CD4-positive, alpha-beta T cell treated with Interleukin-12 subunit alpha and Interleukin-12 subunit beta, for 1 hour (primary cell): ENCODE measurements at places on chromosomes 2 and 18.
A peak's percentile ranks its signal among the peaks of the same experiment; 100 is the strongest.

- no peak for DNase-seq
These were observed 1.4 kb downstream of the NRP2 start for GRCh38 chr2:205683502-205684367.

DNA sequence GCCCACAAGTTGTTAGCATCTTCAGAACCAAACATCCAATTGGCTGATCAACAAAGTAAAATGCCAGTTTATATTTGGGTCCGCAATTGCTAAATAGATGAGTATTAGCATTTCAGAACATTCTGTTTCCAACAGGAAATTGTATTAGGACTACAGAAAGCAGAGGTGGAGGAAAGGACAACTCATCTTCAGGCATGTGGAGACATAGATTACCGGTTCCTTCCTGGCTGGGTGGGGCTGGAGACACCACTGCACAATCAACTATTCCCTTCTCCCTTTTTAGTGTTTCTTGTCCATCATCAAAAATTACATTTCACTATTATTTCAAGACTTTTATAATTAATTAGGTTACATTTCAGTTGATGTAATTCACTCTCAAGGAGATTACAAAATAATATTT lies 83.8 kb downstream of the ADAM23 start:
- DNase-seq: no peak

GRCh38 chr18:79030680-79031079 lies 38.5 kb upstream of the ATP9B start:
- no peak for DNase-seq

- no peak for DNase-seq
These were observed 92.6 kb downstream of the ACTR2 start for GRCh38 chr2:65320042-65320725.

- no peak for DNase-seq
These were observed 61.0 kb upstream of the EPAS1 start for GRCh38 chr2:46236006-46236875.

GRCh38 chr2:31033032-31033431 lies 105.2 kb downstream of the GALNT14 start:
- no peak for DNase-seq

- DNase-seq: no peak
These were observed 679 bp downstream of the TSGA10 start for GRCh38 chr2:99153921-99154604.

DNA sequence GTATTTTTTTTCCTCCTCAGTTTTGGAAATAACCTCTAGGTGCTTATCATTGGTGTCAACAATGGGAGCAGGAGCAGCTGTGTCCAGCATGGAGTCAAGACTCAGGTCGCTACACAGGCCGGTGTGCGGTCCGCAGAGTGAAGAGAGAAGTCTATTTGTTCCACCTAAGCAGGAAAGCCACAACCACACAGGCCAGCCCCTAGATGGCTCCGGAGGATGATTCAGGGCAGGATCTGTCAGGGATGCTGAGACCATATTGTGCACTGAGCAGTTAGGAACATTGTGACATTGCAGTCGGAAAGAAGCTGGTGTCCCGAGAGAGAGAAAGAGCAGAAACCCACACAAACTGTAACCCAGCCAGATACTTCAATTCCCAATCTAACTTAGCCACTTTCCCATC lies 136.9 kb downstream of the GAREM1 start:
- no peak for DNase-seq

GRCh38 chr18:76530846-76531245 lies 35.8 kb upstream of the ZNF516 start:
- no peak for DNase-seq

DNA sequence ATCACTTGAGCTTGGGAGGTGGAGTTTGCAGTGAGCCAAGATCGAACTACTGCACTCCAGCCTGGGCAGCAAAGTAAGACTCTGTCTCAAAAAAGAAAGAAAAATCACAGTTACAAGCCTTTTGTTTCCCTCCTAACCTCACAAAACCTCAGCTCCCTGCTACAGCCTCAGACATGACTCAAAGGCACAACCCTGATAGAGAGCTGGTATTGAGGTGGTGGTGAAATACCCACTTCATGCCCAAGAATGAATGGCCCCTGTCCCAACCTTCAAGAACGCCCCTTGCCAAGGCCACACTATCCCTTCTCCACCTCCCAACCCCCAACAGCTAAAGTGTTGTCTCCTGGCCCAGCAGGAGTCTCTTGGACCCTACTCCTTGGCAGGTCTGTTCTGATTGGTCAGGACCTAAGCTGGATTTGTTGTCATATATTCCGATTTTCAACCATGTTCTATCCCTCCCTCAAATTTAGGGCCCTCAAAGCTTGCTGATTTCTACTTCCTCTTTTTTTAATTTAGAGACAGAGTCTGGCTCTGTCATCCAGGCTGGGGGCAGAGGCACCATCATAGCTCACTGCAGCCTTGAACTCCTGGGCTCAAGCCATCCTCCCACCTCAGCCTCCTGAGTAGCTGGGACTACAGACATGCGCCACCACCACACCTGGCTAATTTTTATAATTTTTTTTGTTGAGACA lies 61.9 kb upstream of the BZW1 start:
- DNase-seq: no peak

DNA sequence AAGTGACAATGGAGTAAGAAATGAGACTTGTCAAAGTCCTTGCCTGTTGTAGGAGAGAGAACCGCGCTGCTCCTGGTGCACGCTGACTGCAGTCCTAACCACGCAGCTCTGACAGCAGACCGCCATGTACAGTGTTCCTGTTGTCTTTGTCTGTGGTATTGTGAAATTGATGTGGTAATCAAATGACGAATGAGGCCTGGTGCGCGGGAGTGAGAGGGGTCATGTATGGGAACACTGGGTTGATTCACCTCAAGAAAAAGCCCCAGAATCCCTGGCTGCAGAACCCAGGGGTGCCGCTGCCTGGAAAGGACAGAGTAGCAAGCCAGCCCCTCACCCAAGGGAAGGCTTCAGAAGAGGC lies 64.0 kb downstream of the INPP4A start:
- peak; percentile 41 for DNase-seq

DNA sequence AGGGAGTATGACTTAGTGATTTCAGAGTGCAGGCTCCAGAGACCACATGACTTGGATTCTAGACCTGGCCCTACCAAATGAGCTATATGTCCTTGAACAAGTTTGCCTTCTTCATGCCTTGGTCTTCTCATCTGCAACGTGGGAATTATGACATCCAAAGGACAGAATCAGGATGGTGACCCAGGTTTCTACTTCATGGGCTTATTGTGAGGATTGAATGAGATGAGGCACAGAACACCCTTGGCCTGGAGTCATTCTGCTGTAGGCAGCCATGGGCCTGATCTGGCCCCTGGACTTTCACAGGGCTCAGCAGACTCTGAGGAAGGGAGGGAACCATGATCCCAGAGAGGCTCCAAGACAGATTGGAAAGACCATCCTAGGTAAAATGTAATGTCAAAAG lies 85.6 kb upstream of the HAAO start:
- no peak for DNase-seq

DNA sequence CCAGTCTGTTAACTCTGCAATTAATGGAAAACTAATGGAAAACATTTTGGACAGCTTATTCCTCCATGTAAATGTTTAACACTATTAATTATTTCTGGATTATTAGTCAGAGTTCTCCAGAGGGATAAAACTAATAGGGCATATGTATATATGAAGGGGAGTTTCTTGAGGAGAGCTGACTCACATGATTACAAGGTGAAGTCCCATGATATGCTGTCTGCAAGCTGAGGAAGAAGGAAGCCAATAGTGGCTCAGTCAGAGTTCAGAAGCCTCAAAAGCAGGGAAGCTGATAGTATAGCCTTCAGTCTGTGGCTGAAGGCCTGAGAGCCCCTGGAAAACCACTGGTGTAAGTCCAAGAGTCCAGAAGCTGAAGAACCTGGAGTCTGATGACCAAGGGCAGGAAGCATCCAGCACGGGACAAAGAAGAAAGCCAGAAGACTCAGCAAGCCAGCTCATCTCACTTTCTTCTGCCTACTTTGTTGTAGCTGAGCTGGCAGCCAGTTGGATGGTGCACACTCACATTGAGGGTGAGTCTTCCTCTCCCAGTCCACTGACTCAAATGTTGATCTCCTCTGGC lies 136.0 kb downstream of the PTH2R start:
- no peak for DNase-seq

DNA sequence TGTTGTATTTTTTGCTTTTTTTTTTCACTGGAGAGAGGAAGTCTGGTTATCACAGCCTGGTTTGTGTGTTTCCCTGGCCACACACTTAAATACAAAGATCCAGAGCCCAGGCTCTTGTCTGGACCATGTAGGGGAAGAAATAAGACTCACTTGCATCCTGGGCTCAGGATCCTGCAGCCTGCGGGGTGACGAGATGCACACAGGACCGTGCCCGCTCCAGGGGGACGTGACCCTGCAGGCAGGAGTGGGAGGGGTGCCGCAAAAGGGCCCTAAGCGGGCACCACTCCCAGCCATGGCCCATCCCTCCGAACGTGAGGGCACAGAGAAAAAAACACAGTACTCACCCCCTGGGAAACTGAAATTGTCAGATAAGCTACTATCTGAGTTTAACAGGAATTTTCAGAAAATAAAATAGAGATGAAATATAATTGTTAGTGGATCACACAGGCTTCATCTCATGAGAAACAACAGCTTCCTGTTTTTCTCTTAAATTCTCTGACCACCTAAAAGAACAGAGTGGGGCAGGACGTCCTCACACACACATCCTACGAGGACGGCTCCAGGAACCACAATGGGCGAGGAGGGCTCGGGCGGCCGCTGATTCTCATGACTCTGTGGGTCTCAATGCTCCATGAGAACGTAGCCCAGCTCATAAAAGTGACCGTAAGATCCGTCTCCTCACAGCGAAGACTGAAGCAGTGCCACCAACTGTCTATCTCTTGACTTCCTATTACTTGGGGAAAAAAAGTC lies 142.6 kb upstream of the ALKAL2 start:
- DNase-seq: no peak

GRCh38 chr2:204072443-204073324 lies 136.1 kb downstream of the ICOS start:
- peak; percentile 59 for DNase-seq

DNA sequence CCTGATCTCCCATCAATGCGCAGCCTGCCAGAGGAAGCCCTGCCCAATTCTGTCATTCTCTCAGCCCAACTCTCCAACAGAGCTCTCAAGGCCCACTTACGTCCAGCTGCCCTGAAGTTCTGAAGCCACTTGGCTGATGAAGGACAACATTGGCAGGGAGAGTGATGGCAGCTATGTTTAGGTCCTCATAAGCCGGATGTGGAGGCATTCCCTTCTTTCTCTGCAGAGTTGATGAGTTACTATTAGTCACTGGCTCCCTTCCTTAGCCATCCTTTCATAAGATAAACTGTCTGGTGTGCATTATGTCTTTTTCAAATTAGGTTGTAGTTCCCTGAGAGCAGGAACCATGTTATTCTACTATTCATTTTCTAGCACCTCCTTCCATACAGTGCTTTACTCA lies 22.5 kb upstream of the TACR1 start:
- no peak for DNase-seq

DNA sequence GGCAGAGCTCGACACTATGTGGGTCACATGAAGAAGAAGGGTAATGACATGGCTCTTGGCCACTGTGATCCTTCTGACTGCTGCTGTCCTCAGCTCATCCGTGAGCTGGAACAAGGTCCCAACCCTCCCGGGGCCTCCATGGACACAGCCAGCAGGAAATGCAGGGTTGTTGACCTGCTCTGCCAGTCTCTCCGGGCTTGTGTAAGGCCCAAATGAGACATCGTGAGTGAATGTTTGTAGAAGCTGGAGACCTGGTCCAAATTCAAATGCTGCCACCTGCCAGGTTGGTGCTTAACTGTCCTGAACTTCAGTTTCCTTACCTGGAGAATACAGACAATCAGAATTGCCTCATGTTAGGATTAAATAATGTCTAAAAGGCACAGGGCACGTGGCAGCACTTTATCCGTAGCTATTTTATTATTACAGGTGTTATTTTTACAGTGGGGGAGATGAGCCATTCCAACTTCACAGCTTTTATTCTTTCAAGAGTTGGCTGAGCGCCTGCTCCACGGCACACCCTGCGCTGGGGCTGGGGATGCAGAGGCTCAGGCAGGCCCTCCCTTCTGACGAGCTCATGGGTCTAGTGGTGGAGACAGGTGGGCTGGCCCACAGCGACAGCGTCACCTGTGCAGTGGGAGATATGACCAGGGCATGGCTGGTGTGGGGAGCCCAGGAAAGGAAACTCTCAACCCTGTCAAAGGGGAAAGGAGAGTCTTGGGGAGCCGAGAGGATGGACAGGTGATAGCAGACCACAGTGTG lies 15.1 kb downstream of the ARHGEF4 start:
- no peak for DNase-seq

- no peak for DNase-seq
These were observed 213.7 kb upstream of the SETBP1 start for GRCh38 chr18:44466997-44467396.

DNA sequence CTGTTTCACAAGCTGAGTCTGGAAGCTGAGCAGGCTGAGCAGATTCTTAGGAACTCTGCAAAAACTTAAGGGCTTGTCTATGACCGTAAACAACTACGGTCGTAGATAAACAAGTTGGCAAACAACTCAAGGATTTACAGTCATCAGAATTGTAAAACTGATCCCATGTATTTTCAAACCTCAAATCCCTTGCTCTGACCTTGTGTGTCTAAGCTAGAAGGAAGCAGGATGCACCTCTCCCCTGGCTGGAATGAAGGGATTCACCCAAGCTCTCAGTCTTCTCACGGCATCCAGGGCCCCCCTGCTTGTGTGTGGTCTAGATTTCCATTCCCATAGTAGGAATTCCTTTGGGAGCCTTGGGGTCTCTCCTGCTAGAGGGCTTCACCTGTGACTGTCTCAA lies 12.4 kb upstream of the IL1RN start:
- no peak for DNase-seq

DNA sequence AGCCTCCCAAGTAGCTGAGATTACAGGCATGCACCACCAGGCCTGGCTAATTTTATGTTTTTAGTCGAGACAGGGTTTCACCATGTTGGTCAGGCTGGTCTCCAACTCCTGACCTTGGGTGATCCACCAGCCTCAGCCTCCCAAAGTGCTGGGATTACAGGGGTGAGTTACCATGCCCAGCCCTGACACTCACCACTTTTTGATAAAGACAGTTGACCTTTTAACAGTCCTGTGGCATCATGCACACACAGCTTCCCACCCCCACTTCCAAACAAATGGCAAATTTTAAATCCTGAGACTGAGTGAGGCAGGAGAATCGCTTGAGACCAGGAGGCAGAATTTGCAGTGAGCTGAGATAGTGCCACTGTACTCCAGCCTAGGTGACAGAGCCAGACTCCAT lies 6.2 kb upstream of the DNAJB2 start:
- no peak for DNase-seq

DNA sequence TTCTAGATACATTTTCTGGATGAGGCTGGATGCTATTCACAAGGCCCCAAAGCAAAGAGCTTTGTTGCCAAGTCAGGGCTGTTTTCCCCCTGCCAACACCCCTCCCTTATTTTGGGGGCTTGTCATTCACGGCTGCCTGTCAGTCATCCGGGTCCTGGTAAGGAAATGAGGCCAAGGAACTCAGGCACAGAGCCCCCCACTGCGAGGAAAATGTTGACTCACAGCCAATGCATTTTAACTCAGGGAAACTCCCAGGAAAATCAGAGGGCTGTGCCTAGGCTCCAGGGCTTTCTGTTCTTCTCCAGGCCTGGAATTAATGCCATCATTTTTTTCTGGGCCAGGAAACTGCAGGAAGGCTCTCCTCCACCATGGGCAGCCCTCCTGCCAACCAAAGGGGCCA lies 241.1 kb downstream of the SMAD2 start:
- no peak for DNase-seq

- no peak for DNase-seq
These were observed 111.1 kb upstream of the SPOPL start for GRCh38 chr2:138390316-138390945.
